Stimulated activated CD8-positive, alpha-beta memory T cell treated with anti-CD3 and anti-CD28 coated beads, Interleukin-7, amount 100 ng/mL, for 1 hour (primary cell): ENCODE measurements at places on chromosomes 2 and 18.

DNA sequence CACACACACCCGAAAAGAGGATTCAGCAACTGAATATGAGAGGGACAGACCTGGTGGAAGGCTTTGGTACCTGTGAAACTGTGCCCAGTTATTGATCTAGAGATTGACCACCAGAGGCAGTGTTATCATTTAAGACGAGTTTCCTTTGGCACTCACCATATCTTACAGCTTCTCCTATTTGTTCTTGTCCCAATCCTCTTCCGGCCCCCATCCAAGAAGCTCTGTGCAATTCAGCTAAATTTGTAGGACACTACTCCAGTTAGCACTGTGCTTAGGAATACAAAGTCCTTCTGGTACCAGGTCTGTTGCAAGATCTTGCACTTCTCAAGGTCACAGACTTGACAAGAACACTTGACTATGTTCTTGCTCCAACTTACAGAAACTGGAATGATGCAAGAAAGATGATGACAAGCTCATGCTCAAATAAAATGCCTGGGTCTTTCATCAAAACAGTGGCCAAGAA is 177.7 kb downstream of the TMEM247 start:
- DNase-seq: no peak

- no peak for DNase-seq
These were observed 205.5 kb upstream of the REV1 start for GRCh38 chr2:99695130-99695943.

GRCh38 chr2:174376967-174377366 is 18.6 kb upstream of the SCRN3 start:
- no peak for DNase-seq

DNA sequence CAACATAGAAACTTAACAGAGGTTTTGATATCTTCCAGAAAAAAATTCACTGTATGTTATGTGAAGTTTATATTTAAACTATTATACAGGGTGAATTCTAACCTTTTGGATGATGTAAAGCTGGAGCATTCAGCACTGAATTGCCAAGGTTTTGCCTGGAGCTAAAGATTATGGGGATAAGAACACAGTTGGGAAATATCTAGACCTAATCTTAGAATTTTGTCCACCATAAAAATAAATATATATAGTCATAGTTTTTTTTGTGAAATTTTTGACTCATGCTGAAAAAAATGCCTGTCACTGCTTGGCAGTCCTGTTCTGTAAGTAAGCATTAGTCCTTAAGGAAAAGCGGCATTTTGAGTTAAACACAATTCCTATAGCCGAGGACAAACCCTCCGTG is 339.3 kb upstream of the TMEFF2 start:
- DNase-seq: no peak

GRCh38 chr2:217065012-217065290 is 205.1 kb upstream of the TNP1 start:
- no peak for DNase-seq

DNA sequence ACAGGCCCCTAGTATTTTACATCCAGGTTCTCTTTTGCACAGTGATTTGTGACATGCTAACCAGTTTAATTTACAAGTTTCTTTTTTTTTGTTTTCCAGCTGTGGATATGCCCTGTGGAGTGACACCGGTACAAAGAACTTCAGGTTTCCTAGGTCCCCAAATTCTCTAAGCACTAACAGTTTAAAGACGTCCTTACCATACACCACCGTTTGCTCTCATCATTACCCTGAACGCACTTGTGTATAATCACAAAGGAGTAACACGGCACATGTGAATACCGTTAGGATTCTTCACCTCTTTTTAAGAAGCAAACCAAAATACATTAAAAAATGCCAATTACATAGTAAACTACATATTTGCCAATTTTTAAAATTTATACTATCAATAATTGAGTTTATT is 853 bp downstream of the LANCL1 start:
- DNase-seq: no peak

- DNase-seq: no peak
These were observed 56.3 kb upstream of the SMAD2 start for GRCh38 chr18:47986620-47987387.

GRCh38 chr2:162915858-162916257 is 77.3 kb upstream of the KCNH7 start:
- DNase-seq: no peak

DNA sequence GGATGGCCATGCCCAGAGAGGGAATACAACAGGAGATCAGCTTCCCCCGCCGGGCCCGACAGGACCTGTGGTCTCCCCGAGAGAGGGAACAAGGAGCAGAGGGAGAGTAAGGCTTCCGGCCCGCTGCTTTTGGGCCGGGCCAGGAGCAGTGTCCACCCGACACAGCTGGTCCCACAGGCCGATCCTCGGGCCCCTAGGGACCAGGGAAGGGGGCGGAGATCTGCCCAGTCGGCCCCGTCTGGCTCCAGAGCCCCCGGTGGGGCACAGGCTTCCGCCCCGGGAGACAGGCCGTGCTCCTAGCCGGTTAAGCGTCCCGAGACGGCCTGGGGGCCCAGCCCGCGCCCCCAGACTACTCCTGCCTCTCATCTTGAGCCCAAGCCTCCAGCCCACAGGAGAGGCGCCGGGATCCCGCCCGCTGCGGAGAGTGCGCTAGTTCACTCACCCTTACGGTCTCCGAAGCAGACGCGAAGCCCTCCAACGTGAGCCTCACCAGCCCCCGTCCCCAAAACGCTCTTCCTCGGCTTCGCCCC is at the start of gene MCFD2:
Gene MCFD2 (minus strand): TSS at position 526 of the 530 bp plus-strand sequence. CDS start 6,635 bp downstream, outside the sequence.
- no peak for DNase-seq

- no peak for DNase-seq
These were observed 700.1 kb downstream of the ADCYAP1 start for GRCh38 chr18:1604751-1605150.

- DNase-seq: no peak
These were observed 106.7 kb downstream of the XRCC5 start for GRCh38 chr2:216215658-216216390.

DNA sequence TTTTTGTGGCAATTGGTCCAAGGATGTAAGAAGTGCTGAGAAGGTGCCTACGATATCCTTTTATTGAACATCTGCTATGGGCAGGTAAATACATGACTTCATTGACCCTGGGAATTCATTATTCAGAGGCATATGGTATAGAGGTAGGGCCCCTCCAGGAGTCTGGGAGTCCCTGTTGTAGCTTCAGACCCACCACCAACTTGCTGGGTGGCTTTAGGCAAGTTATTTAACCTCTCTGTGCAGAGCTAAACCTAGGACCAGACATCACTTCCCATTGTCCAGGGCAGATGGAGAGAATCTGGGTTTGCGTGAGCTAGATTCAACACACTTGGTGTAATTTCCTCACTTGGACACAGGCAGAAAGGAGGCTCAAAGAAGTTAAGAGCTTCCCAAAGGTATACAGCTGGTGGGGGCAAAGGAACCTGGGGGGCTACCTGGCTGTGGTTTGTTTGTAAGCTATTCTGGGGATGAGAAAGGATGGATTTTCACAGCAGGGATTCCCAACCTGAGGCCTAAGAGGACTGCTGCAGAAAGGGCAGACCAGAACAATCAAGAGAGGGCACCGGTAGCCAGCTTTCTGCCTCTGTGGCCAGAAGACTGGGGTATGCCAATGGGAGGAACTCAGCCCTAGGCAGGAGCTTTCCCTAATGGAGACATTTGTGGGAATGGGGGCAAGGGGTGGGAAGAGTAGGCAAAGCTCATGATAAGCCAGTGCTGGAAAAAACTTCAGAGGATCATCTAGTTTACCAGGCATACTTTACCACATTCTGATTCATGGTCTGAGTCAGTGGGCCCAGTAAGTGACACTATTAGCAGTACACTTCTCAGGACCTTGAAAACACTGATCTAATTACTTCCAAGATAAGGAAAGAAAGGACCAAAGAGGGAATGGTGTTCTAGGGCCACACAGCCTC is 102.7 kb upstream of the SMAD2 start:
- DNase-seq: no peak

GRCh38 chr18:11112286-11112685 is 37.1 kb downstream of the PIEZO2 start:
- no peak for DNase-seq

DNA sequence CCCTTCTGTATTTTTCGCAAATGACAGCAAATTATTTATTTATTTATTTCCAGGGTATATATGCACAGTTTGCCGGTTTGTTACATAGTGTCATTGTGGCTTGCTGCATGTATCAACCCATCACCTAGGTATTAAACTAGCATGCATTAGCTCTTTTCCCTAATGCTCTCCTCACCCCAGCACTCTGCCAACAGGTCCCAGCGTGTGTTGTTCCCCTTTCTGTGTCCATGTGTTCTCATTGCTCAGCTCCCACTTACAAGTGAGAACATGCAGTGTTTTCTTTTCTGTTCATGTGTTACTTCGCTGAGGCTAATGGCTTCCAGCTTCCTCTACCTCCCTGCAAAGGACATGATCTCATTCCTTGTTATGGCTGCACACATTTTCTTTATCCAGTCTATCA is 592.3 kb downstream of the TRIB2 start:
- no peak for DNase-seq

- no peak for DNase-seq
These were observed 262.0 kb downstream of the AFF3 start for GRCh38 chr2:99880148-99880963.

- no peak for DNase-seq
These were observed 86.0 kb downstream of the CDC42EP3 start for GRCh38 chr2:37585295-37585908.

DNA sequence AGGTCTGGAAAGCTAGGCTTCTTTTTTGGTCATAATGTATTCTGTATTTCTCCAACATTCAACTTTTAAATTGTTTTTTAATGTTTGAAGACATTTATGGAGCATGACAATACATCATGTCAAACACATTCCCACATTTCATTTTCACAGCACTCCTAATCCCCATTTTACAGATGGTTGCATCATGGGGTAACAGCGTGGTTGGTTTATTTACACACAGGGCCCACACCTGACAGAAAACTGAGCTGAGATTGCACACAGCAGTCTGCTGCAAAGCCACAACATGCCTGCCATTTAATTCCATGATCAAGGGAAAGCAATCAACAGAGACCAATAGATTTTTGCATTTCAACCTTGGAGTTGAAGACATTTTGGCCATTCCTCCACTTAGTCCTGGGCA is 335.7 kb upstream of the MGAT5 start:
- DNase-seq: no peak

DNA sequence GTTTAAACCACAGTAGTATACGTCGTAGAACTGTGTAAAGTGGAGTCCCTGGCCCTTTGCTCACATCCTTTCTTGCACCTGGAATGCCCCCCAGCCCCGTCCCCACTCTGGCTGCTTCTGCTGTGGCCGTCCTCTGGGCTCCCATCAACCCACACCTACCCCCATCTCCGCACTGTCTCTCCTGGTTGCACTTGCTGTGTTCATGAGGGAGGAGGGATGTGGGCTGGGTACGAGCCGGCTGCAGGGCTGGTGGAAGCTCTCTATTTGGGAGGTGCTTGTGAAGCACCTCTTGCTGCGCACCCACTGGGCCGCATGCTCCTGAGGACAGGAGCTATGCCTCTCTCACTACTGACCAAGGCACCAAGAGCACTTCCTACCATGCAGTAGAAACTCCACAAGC is 5.1 kb downstream of the OR6B3 start:
- no peak for DNase-seq

DNA sequence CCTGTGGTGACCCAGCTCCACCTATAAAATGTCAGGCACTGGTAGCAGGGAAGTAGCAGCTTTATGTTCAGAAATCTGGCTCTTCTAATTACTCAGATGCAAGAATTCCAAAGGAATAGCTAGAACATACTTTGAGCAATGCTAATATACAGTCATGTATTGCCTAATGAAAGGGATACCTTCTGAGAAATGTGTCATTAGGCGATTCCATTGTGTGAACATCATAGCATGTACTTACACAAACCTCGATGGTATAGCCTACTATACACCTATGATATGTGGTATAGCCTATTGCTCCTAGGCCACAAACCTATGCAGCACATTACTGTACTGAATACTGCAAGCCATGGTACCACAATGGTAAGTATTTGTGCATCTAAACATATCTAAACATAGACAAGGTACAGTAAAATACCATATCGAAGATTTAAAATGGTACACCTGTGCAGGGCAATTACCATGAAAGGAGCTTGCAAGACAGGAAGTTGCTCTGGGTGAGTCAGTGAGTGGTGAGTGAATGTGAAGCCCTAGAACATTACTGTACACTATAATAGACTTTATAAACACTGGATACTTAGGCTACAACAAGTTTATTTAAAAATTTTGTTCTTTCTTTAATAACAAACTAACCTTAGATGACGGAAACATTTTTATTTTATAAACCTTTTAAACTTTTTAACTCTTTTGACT is 50.3 kb upstream of the ETAA1 start:
- no peak for DNase-seq

- DNase-seq: no peak
These were observed 484.5 kb upstream of the ZNF804A start for GRCh38 chr2:184113696-184114403.

- no peak for DNase-seq
These were observed 41.7 kb downstream of the RAB3GAP1 start for GRCh38 chr2:135093670-135094330.

- no peak for DNase-seq
These were observed 615.8 kb downstream of the XIRP2 start for GRCh38 chr2:167504061-167504460.

GRCh38 chr2:190376591-190377245 is 31.4 kb upstream of the MFSD6 start:
- no peak for DNase-seq

GRCh38 chr2:189179570-189179950 is at the start of gene COL5A2:
TSS of gene COL5A2 (minus strand) at chr2:189179761. CDS start at chr2:189179604, 157 bp downstream.
- no peak for DNase-seq

GRCh38 chr2:225038231-225038523 is 4.1 kb downstream of the DOCK10 start:
- DNase-seq: no peak

DNA sequence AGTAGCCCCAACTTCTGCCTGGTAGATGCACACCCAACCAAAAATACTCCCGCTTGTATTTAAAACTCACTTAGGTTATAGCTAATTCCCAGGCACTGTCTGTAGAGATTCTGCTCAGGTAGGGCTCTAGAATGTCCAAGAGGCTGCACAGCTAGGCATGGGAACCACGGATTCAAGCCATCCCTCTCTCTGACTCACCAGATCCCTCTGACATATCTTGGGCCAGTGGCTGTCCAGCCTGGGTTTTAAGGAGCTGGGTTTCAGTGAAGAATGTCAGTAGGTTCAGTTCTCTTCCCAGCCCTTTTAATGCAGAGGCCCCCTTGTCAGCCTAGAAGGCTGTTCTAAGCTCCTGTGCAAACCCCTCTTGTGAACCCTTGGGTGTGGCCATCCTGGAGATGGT is 15.9 kb upstream of the IL1R1 start:
- DNase-seq: no peak

DNA sequence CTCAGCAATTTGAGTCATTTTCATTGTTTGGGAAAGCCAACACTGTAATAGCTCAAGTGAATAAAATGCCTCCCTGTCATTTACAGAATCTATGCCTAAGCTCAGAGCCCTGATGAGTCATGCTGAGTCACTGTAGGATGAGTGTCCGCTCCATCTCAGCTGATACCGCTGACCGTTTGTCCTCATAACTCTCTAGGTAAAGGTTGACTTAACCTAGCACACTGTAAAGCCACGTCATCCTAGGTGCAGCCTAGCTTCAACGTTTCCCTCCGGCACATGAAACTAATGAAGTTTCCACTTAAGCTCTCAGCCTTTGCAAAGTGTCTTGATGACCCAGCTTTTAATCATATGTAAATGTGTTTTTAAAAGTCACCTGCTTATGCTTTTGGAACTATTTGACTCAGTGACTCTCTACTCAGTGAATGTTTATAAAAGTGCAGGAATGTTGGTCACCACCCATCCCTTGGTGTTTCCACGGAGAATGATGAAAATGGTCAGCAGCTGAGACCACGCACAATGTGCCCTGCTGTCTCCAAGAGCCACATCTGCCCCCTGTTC is 154.0 kb downstream of the PMAIP1 start:
- no peak for DNase-seq
